ENCODE measurements at places on chromosomes 16 and 17.

GRCh38 chr17:74351552-74352210 lies 10.0 kb downstream of the BTBD17 start:
- no peak for DNase-seq

DNA sequence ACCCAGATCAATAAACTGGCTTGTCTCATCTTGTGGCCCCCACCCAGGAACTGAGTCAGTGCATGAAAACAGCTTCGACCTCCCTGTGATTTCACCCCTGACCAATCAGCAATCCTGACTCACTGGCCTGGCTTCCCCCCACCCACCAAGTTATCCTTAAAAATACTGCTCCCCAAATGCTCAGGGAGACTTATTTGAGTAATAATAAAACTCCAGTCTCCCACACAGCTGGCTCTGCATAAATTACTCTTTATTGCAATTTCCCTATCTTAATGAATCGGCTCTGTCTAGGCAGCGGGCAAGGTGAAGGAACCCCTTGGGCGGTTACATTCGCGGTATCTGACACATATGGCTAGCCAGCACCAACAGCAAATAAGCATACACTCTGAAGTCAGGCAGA lies 9.8 kb upstream of the RABEP1 start:
- no peak for DNase-seq

- no peak for DNase-seq
Observed at GRCh38 chr16:59854846-59855439, 1120.8 kb upstream of the GOT2 start.

GRCh38 chr17:42850954-42851353 lies at the start of gene AOC3:
AOC3 (plus strand) TSS chr17:42851199; CDS start chr17:42851344, 145 bp downstream.
- no peak for DNase-seq
